K562 (cell line): ENCODE measurements at places on chromosomes 1 and 21. TPM values are rescaled to one million over a fixed set of nuclear protein-coding genes. Genes with fewer than 3 reads are reported as not detected.

OR4F29 gene
- total RNA-seq: 0.34 TPM in 1 of 2 replicates, not detected in the other

HSF2BP gene
- 0.22 and 0.55 TPM in 2 replicates for total RNA-seq

TCHHL1 gene
- not detected in 2 replicates for total RNA-seq

LMNA gene
- 347 and 354 TPM in 2 replicates for total RNA-seq

RPE65 gene
- total RNA-seq: not detected in 2 replicates

ANKRD45 gene
- total RNA-seq: 0.11 TPM in 1 of 2 replicates, not detected in the other

KMO gene
- total RNA-seq: not detected in 2 replicates

HES2 gene
- total RNA-seq: 0.18 TPM in 1 of 2 replicates, not detected in the other

TMEM82 gene
- total RNA-seq: not detected in 2 replicates

KCNJ10 gene
- total RNA-seq: not detected in 2 replicates

DCST1 gene
- total RNA-seq: not detected in 2 replicates

FAM72C gene
- total RNA-seq: 15.5 and 20.7 TPM in 2 replicates

ELOVL1 gene
- total RNA-seq: 66.8 and 73.2 TPM in 2 replicates

IFFO2 gene
- total RNA-seq: 0.67 and 1.0 TPM in 2 replicates

SPATC1L gene
- 118 and 121 TPM in 2 replicates for total RNA-seq

FAM72A gene
- 28.2 and 30.7 TPM in 2 replicates for total RNA-seq

RGS13 gene
- total RNA-seq: not detected in 2 replicates

NHLH1 gene
- total RNA-seq: 0.78 and 0.84 TPM in 2 replicates

TAS1R1 gene
- not detected in 2 replicates for total RNA-seq

PLA2G4A gene
- 0.16 TPM in 1 of 2 replicates, not detected in the other for total RNA-seq

GRCh38 chr1:184840596-184840995, 85.9 kb upstream of the EDEM3 start:
- H3K27ac ChIP-seq: no peak overlapping the region
- no peaks in the 10 kb centered on the region for H3K27me3 ChIP-seq
- peaks cover 2% of the 10 kb centered on the region; the same call in 1 of the 3 replicates for H3K4me1 ChIP-seq
- H3K4me3 ChIP-seq: no peak overlapping the region

- no peaks in the 10 kb centered on the region for H3K27me3 ChIP-seq
- DNase-seq: no peak
- no peaks in the 10 kb centered on the region for H3K36me3 ChIP-seq
- H3K27ac ChIP-seq: no peak overlapping the region
- no peaks in the 10 kb centered on the region for H3K4me1 ChIP-seq
Measured at GRCh38 chr1:189084811-189085210, 1392.9 kb downstream of the BRINP3 start.

DNA sequence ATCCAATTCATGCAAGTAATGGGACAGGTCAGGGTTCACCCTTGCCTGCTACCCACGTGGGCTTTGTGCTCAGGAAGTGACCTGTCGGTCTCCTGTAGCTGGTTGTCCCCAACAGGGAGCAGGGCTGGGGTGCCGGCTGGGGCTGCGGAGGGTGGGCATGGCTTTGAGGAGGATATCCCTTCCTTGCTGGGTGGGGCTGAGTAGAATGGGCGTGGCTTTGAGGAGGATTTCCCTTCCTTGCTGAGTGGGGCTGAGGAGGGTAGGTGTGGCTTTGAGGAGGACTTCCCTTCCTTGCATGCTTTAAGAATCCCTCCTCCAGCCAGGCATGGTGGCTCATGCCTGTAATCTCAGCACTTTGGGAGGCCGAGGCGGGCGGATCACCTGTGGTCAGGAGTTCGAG, 151.3 kb downstream of the CLIC6 start:
- no peak overlapping the region for H3K27ac ChIP-seq
- no peaks in the 10 kb centered on the region for H3K4me1 ChIP-seq
- H3K4me3 ChIP-seq: no peak overlapping the region
- H3K27me3 ChIP-seq: no peaks in the 10 kb centered on the region
- DNase-seq: peak; percentile 36
- H3K36me3 ChIP-seq: peaks cover 89% of the 10 kb centered on the region

GRCh38 chr1:168146626-168147025, 9.9 kb upstream of the GPR161 start:
- no peaks in the 10 kb centered on the region for H3K27me3 ChIP-seq
- no peak for DNase-seq
- H3K27ac ChIP-seq: no peak overlapping the region
- no peak overlapping the region for H3K4me3 ChIP-seq
- no peaks in the 10 kb centered on the region; the same call in 1 of the 2 replicates for H3K4me1 ChIP-seq

DNA sequence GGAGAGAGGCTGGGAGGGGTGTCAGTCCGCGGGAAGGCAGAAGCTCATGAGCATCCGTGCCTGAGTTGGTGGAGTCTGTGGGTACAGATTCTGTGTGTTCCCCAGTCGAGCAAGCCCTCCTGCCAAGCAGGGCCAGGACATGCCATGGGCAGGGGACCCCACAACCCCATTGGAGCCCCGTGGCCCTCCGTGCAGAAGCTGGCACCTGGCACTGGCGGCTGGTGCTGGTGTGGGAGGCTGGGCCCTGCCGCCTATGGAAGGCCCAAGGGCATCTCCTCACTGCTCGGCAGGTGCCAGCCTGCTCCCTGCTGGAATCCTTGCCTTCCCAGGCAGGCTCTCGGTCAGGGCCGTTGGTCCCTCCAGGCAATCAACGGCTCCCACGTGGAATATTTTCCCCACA, 73.7 kb downstream of the UBE2T start:
- H3K4me1 ChIP-seq: no peaks in the 10 kb centered on the region
- no peaks in the 10 kb centered on the region for H3K36me3 ChIP-seq
- no peak overlapping the region for H3K4me3 ChIP-seq
- no peak overlapping the region for H3K27ac ChIP-seq

- peak overlapping the region; percentile 96 for H3K27ac ChIP-seq
- peaks cover 43% of the 10 kb centered on the region for H3K4me1 ChIP-seq
- peak overlapping the region; percentile 54 for H3K4me3 ChIP-seq
- no peaks in the 10 kb centered on the region for H3K27me3 ChIP-seq
- H3K36me3 ChIP-seq: no peaks in the 10 kb centered on the region
- DNase-seq: no peak
Measured at GRCh38 chr1:226938903-226939437, 1.1 kb upstream of the COQ8A start.

GRCh38 chr21:37006486-37007291, at the start of gene RIPPLY3:
Gene RIPPLY3, plus strand, starts transcription at chr21:37006702. Its CDS starts 71 bp downstream, at chr21:37006773.
- H3K27me3 ChIP-seq: no peaks in the 10 kb centered on the region
- no peak within 1 kb of the TSS for H3K27ac ChIP-seq
- DNase-seq: no peak
- no peaks in the 10 kb centered on the region for H3K36me3 ChIP-seq
- H3K4me3 ChIP-seq: no peak within 1 kb of the TSS
- H3K4me1 ChIP-seq: peaks cover 13% of the 10 kb centered on the region

DNA sequence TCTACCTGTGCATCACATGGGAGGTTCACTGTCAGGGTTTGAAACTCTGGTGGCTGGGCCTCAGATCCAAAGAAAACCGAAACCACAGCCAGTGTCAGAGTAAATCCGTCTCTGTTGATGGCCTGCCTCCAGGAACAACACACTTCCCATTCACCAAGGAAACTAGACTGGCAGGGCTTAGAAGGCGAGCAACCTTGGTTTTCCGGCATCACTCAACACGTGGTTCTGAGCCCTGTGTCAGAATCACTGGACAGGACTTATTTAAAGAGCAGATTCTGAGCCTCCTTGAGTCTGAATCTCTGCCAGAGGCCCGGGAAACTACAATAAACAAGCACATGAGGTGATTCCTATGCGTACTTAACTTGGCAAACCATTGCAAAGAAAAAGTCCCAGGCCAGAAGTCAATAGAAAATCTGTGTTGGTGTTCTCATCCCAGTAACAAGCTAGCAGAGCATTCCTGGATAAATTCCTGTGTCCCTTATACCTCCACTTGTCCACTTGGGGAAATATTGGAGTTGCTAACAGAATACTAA, 70.0 kb downstream of the KCTD3 start:
- H3K4me3 ChIP-seq: no peak overlapping the region
- H3K27ac ChIP-seq: no peak overlapping the region
- no peak for DNase-seq
- H3K36me3 ChIP-seq: no peaks in the 10 kb centered on the region

- no peak overlapping the region for H3K27ac ChIP-seq
- H3K36me3 ChIP-seq: no peaks in the 10 kb centered on the region
- H3K4me1 ChIP-seq: no peaks in the 10 kb centered on the region
- DNase-seq: no peak
- H3K27me3 ChIP-seq: peaks cover 4% of the 10 kb centered on the region; the same call in 1 of the 2 replicates
Measured at GRCh38 chr1:233912447-233912846, 8.0 kb downstream of the SLC35F3 start.

- H3K4me3 ChIP-seq: no peak overlapping the region
- H3K27ac ChIP-seq: no peak overlapping the region
- H3K27me3 ChIP-seq: no peaks in the 10 kb centered on the region
- no peaks in the 10 kb centered on the region for H3K4me1 ChIP-seq
- DNase-seq: no peak
- H3K36me3 ChIP-seq: no peaks in the 10 kb centered on the region
Measured at GRCh38 chr1:219312967-219313366, 139.3 kb downstream of the LYPLAL1 start.

DNA sequence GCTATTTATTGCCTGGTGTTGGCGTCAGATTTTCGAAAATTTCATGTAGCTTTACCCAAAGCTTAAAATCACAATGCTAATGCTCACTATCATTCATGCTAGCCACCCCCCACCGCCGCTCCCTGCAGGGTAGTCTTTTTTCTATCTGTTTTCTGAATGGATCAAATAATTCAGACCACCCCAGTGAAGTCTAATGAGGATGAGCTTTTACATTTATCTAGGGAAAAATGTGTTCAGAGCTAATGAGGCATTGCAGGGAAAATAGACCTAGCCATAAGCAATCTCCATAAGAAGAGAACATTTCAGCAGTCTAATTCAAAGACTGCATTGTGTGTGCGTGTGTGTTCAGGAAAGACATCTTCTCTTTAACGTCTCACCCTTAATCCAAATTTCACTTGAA, 533.0 kb upstream of the PRMT6 start:
- H3K27me3 ChIP-seq: no peaks in the 10 kb centered on the region
- no peaks in the 10 kb centered on the region for H3K4me1 ChIP-seq
- H3K4me3 ChIP-seq: no peak overlapping the region
- no peaks in the 10 kb centered on the region for H3K36me3 ChIP-seq

DNA sequence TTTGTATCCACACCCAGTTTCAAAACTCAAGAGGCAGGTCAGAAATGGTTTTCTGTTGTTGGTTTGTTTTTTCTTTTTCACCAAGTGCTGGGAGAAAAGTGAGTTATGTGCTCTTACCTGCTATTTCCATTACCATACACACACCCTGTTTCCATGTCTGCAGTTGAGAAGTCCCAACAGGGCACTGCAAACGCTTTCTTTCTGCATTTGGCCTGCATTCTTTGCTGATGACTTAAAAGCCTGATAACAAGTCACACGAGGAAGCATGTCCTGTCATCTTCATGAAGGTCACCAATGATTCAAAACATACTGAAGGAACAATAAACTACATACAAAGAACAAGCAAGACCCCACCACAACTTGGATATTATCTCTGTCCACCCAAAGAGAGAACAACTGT, 24.8 kb upstream of the KCNE1 start:
- H3K27ac ChIP-seq: no peak overlapping the region
- DNase-seq: no peak
- H3K27me3 ChIP-seq: peaks cover 12% of the 10 kb centered on the region; the same call in 1 of the 2 replicates
- no peaks in the 10 kb centered on the region for H3K4me1 ChIP-seq

- H3K4me1 ChIP-seq: no peaks in the 10 kb centered on the region
- no peak for DNase-seq
- no peaks in the 10 kb centered on the region for H3K36me3 ChIP-seq
Measured at GRCh38 chr1:226512076-226512728, 36.4 kb upstream of the STUM start.

DNA sequence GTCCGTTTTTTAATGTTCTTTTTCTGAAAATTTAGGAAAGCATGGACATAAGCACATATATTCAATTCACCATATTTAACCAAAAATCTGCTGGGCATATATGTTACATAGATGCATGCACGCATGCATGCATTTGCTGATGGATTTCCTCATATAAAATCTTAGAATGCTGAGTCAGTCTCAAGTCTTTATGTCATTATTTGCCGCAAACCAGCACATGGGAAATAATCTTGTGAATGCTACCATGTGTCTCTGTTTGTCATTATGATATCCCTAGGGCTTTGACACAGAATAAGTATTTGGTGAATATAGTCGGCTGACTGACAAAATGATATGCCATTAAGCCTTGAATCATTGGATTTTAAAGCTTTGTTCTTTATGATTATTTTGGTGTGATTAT, 776.5 kb downstream of the KCNT2 start:
- no peak overlapping the region for H3K27ac ChIP-seq
- DNase-seq: no peak
- no peaks in the 10 kb centered on the region for H3K27me3 ChIP-seq
- H3K36me3 ChIP-seq: no peaks in the 10 kb centered on the region
- no peak overlapping the region for H3K4me3 ChIP-seq

- peaks cover 33% of the 10 kb centered on the region for H3K27me3 ChIP-seq
- H3K36me3 ChIP-seq: no peaks in the 10 kb centered on the region
- no peak overlapping the region for H3K4me3 ChIP-seq
- no peaks in the 10 kb centered on the region for H3K4me1 ChIP-seq
- no peak for DNase-seq
Measured at GRCh38 chr1:231214918-231215680, 25.9 kb upstream of the GNPAT start.

GRCh38 chr1:113250161-113250560, 140.2 kb upstream of the MAGI3 start:
- H3K36me3 ChIP-seq: no peaks in the 10 kb centered on the region
- H3K27me3 ChIP-seq: peaks cover 15% of the 10 kb centered on the region
- no peak overlapping the region for H3K4me3 ChIP-seq
- DNase-seq: no peak
- H3K27ac ChIP-seq: no peak overlapping the region

DNA sequence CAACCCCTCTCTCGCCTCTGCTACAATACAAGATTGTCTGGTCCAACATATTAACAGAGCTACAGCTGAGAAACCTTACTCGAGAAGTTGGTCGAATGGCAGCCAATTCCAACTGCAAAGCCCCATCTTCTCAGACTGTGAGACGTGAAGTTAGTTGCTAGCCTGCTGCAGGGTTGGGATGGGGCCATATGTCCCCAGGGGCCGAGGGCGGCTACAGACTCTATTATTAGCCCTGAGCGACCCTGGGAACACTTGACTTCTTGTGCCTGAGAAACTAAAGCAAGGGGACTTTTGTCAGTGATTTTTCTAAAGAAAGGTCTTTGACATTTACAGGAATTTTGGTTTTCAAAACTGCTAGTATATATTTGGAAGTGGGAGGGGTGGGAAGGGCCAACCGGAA, 13.7 kb downstream of the NCF2 start:
- no peak overlapping the region for H3K27ac ChIP-seq
- H3K36me3 ChIP-seq: no peaks in the 10 kb centered on the region
- peaks cover 3% of the 10 kb centered on the region; the same call in 1 of the 3 replicates for H3K4me1 ChIP-seq
- no peak for DNase-seq
- no peak overlapping the region for H3K4me3 ChIP-seq

- H3K27ac ChIP-seq: no peak overlapping the region
- H3K27me3 ChIP-seq: no peaks in the 10 kb centered on the region
- no peak overlapping the region for H3K4me3 ChIP-seq
- no peaks in the 10 kb centered on the region for H3K4me1 ChIP-seq
- H3K36me3 ChIP-seq: no peaks in the 10 kb centered on the region
Measured at GRCh38 chr1:221886743-221887414, 145.0 kb upstream of the DUSP10 start.

GRCh38 chr1:76503100-76503499, 364.2 kb upstream of the ST6GALNAC5 start:
- DNase-seq: no peak
- no peaks in the 10 kb centered on the region for H3K27me3 ChIP-seq
- no peaks in the 10 kb centered on the region for H3K36me3 ChIP-seq
- no peak overlapping the region for H3K4me3 ChIP-seq

- no peak overlapping the region for H3K4me3 ChIP-seq
- H3K27ac ChIP-seq: no peak overlapping the region
- H3K4me1 ChIP-seq: no peaks in the 10 kb centered on the region; the same call in 2 of the 3 replicates
- H3K36me3 ChIP-seq: no peaks in the 10 kb centered on the region
- peak; percentile 33 for DNase-seq
- peaks cover 11% of the 10 kb centered on the region; the same call in 1 of the 3 replicates for H3K27me3 ChIP-seq
Measured at GRCh38 chr1:4778056-4778455, 123.6 kb downstream of the AJAP1 start.

- H3K27me3 ChIP-seq: no peaks in the 10 kb centered on the region
- no peak overlapping the region for H3K4me3 ChIP-seq
- H3K27ac ChIP-seq: no peak overlapping the region
Measured at GRCh38 chr1:11194407-11195176, 5.4 kb downstream of the ANGPTL7 start.
